CD8-positive, alpha-beta memory T cell (primary cell): ENCODE measurements at places on chromosomes 13 and 19. TPM values are rescaled to one million over a fixed set of nuclear protein-coding genes. Genes with fewer than 3 reads are reported as not detected.

SPTBN4 gene
- total RNA-seq, result 1.2 TPM

CD70 gene
- total RNA-seq, result 70.0 TPM

IFI30 gene
- total RNA-seq, result 34.5 TPM

CYP4F3 gene
- total RNA-seq, result 0.28 TPM

SHANK1 gene
- not detected for total RNA-seq

KLK2 gene
- not detected for total RNA-seq

METTL21C gene
- total RNA-seq, result not detected

C19orf53 gene
- total RNA-seq, result 131 TPM

CFD gene
- total RNA-seq, result 0.89 TPM

APOC1 gene
- 4.6 TPM for total RNA-seq

LGALS14 gene
- not detected for total RNA-seq

FTL gene
- 1,489 TPM for total RNA-seq

GRCh38 chr19:3281026-3281425 is 56.6 kb downstream of the CELF5 start:
- no peaks in the 10 kb centered on the region for H3K27me3 ChIP-seq
- H3K27ac ChIP-seq, result no peak overlapping the region
- no peaks in the 10 kb centered on the region for H3K36me3 ChIP-seq
- H3K4me1 ChIP-seq, result peaks cover 14% of the 10 kb centered on the region

- no peaks in the 10 kb centered on the region for H3K4me1 ChIP-seq
- no peak overlapping the region for H3K27ac ChIP-seq
- H3K36me3 ChIP-seq, result no peaks in the 10 kb centered on the region
- peak; percentile 26 for DNase-seq
- H3K4me3 ChIP-seq, result no peak overlapping the region
Measured at GRCh38 chr19:10858204-10858828, 10.1 kb downstream of the C19orf38 start.

GRCh38 chr19:11142528-11143171 is 12.9 kb downstream of the SPC24 start:
- no peak for DNase-seq
- H3K36me3 ChIP-seq, result no peaks in the 10 kb centered on the region
- no peak overlapping the region for H3K27ac ChIP-seq
- H3K4me1 ChIP-seq, result peaks cover 14% of the 10 kb centered on the region
- H3K4me3 ChIP-seq, result no peak overlapping the region

GRCh38 chr13:66048888-66049287 is 1181.2 kb downstream of the PCDH9 start:
- no peaks in the 10 kb centered on the region for H3K27me3 ChIP-seq
- no peak overlapping the region for H3K4me3 ChIP-seq
- no peaks in the 10 kb centered on the region for H3K36me3 ChIP-seq
- H3K4me1 ChIP-seq, result no peaks in the 10 kb centered on the region

DNA sequence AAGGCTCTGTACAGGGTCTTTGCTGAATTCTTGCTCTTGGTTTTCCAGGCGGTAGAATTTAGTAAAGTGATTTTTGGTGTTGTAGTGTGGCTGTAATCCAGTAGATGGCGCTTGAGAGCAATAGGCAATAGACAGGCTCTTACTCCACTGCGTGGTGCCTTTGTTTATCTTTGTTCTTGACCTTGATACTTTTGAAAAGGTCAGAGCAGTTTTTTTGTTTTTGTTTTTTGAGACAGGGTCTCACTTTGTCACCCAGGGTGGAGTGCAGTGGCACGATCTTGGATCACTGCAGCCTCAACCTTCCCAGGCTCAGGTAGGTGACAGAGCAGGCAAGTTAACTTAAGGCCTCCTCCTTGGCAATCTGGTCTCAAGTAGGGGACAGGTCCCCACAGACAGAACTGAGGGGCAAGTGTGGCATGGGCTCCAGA is 12.2 kb upstream of the LILRA5 start:
- peak; percentile 60 for DNase-seq
- H3K4me3 ChIP-seq, result no peak overlapping the region

GRCh38 chr19:17784201-17785008 is 10.5 kb upstream of the B3GNT3 start:
- no peak overlapping the region for H3K27ac ChIP-seq
- H3K27me3 ChIP-seq, result no peaks in the 10 kb centered on the region
- peak; percentile 57 for DNase-seq
- peaks cover 8% of the 10 kb centered on the region for H3K4me1 ChIP-seq
- peaks cover 15% of the 10 kb centered on the region for H3K36me3 ChIP-seq
- H3K4me3 ChIP-seq, result no peak overlapping the region

- H3K36me3 ChIP-seq, result no peaks in the 10 kb centered on the region
- no peak for DNase-seq
- no peak overlapping the region for H3K27ac ChIP-seq
- H3K4me1 ChIP-seq, result no peaks in the 10 kb centered on the region
- no peaks in the 10 kb centered on the region for H3K27me3 ChIP-seq
Measured at GRCh38 chr13:83592095-83592494, 290.2 kb downstream of the SLITRK1 start.

DNA sequence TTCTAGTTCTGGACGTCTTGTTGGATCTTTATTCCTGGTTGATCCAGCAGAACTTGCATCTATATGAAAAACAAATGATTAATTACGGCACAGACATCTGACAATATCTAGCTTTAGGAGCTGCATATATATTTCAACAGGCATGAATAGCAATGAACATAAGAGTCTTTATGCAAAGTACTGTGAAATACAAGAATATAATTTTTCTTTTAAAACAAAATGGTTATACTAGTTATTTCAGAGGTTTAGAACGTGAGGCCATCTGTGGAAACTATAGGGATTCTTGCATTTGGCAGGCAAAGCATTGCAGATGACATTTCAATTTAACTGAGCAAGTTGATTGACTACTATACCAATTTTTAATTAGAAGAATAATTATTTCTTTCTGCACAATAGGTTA is 40.5 kb downstream of the EFNB2 start:
- no peak for DNase-seq
- H3K4me1 ChIP-seq, result peaks cover 5% of the 10 kb centered on the region
- no peaks in the 10 kb centered on the region for H3K36me3 ChIP-seq

DNA sequence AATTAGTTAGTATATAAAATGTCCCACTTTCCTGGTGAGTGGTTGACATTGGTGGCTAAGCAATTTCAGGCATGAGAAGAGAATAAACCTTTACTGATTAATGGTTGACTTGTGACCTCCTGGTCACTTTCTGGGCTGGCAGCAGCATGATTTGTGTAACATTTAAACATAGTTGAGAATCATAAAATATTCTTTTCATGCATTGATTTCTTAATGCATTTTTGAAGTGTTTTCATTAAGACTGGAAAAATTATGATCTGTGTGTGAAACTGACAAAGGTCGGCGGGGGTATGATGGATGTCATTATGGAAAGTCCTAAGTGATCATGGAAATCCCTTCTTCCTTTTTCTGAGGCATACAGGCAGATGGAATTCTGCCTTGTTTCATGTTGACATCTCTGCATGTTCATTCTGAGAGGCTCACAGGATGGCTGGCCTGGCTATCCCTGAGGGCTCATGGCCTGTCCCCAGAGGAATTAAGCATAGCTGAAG is 98.7 kb upstream of the RNF113B start:
- peaks cover 3% of the 10 kb centered on the region for H3K27me3 ChIP-seq
- no peak for DNase-seq
- H3K27ac ChIP-seq, result no peak overlapping the region
- H3K4me1 ChIP-seq, result no peaks in the 10 kb centered on the region
- no peaks in the 10 kb centered on the region for H3K36me3 ChIP-seq

DNA sequence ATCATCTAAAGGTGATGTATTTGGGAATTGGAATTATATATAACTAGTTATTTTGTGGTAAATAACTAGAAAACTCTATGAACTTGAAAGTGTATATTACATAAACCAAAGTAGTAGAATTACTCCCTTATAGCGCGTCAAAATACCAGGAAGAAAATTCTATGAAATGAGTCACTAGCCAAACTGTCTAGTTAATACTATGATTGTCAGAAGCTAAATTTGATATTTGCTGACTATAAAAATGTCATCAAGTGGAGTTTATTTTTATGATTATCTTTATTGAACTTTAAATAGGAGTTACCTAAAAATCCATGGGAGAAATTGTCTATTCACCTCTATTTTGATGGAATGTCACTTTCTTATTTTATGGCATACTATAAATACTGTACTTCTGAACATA is 100.6 kb downstream of the RNF17 start:
- no peak for DNase-seq
- H3K36me3 ChIP-seq, result no peaks in the 10 kb centered on the region
- H3K27ac ChIP-seq, result no peak overlapping the region
- H3K27me3 ChIP-seq, result no peaks in the 10 kb centered on the region
- no peak overlapping the region for H3K4me3 ChIP-seq

- H3K27me3 ChIP-seq, result no peaks in the 10 kb centered on the region
- H3K4me1 ChIP-seq, result peaks cover 68% of the 10 kb centered on the region
- H3K4me3 ChIP-seq, result peak overlapping the region; percentile 88
Measured at GRCh38 chr19:2059422-2060201, 8.6 kb upstream of the MKNK2 start.

DNA sequence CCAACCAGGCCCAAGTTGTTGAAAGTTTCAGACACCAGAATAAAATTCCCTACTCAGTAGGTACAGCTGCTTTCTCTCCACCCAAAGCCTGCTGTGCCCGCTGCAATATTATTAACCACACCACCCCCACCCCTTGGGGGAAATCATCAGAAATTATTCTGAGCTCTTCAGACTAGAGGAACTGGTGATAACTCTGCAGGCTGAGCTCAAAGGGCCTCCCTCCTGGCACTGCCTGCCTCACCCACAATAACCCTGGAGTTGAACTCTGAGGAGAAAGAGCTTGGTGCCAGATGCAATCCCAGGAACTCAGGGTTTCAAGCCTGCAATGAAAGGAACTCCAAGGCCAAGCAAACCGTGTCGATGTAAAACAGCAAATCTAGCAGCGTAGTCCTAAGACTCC is 381.7 kb upstream of the ZNF507 start:
- H3K4me1 ChIP-seq, result no peaks in the 10 kb centered on the region
- no peaks in the 10 kb centered on the region for H3K36me3 ChIP-seq
- no peaks in the 10 kb centered on the region for H3K27me3 ChIP-seq
- no peak for DNase-seq
- no peak overlapping the region for H3K27ac ChIP-seq

DNA sequence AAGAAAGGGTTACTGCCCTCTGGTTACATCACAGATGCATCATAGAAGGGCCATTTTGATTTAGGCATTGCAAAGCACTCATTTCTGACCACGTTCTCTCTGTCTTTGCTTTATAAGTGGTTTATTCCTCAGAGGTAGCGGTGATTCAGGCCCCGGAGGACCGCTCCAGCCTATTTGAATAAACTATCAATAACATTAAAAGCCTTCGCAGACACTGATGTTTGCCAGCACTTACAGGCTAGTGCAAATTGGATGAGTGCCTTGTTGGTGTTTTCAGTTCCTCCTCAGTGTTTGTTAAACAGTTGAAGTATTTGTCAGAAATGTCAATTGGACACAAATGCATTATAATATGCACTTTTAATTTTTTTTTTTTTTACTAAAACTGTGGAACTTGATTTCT is 120.2 kb downstream of the RXFP2 start:
- no peaks in the 10 kb centered on the region for H3K27me3 ChIP-seq
- DNase-seq, result no peak
- H3K4me3 ChIP-seq, result no peak overlapping the region
- H3K36me3 ChIP-seq, result no peaks in the 10 kb centered on the region
- H3K4me1 ChIP-seq, result no peaks in the 10 kb centered on the region

GRCh38 chr13:32001769-32002168 is 29.8 kb upstream of the FRY start:
- H3K27me3 ChIP-seq, result no peaks in the 10 kb centered on the region
- no peak overlapping the region for H3K4me3 ChIP-seq
- H3K27ac ChIP-seq, result no peak overlapping the region
- H3K4me1 ChIP-seq, result no peaks in the 10 kb centered on the region

DNA sequence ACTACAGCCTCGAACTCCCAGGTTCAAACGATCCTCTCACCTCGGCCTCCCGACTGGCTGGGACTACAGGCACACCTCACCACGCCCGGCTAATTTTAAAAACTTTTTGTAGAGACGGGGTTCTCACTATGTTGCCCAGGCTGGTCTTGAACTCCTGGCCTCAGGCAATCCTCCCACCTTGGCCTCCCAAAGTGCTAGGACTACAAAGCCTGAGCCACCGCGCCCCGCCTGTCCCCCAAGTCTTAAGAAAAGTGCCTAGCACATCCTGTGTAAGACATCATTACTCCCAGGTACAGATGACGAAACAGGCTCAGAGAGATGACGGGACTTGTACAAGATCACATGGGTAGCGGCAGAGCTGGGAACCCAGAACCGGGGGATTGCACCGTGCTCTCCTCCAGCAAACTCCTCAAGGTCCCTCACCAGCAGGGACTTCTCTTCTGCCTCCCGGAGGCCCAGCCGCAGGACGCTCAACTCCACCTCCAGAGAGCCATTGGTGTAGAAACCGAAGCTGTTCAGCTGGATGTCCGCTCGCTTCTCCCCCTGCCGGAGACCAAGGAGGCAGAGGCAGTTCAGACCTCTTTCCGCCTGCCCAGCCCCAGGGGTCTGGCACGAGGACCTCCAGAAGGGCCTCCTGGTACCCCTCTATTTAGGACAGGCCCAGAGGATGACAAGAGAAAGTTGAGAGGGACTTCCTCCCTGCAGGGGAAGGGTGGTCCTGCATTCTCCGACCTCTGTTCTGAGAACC is 1.0 kb downstream of the GPR108 start:
- H3K27ac ChIP-seq, result peak overlapping the region; percentile 77
- H3K27me3 ChIP-seq, result no peaks in the 10 kb centered on the region
- H3K36me3 ChIP-seq, result no peaks in the 10 kb centered on the region
- peaks cover 45% of the 10 kb centered on the region for H3K4me1 ChIP-seq

- no peak for DNase-seq
- no peaks in the 10 kb centered on the region for H3K27me3 ChIP-seq
- H3K27ac ChIP-seq, result no peak overlapping the region
- H3K4me1 ChIP-seq, result peaks cover 35% of the 10 kb centered on the region
Measured at GRCh38 chr19:7677669-7678311, 900 bp downstream of the MCEMP1 start.

- H3K4me1 ChIP-seq, result no peaks in the 10 kb centered on the region
- H3K4me3 ChIP-seq, result no peak overlapping the region
- no peaks in the 10 kb centered on the region for H3K27me3 ChIP-seq
- DNase-seq, result no peak
Measured at GRCh38 chr13:61192826-61193225, 222.8 kb downstream of the PCDH20 start.

GRCh38 chr19:44694184-44694579 is 4.8 kb upstream of the CEACAM16 start:
- no peaks in the 10 kb centered on the region for H3K27me3 ChIP-seq
- peaks cover 20% of the 10 kb centered on the region for H3K4me1 ChIP-seq
- no peak for DNase-seq
- peak overlapping the region; percentile 59 for H3K27ac ChIP-seq
- no peaks in the 10 kb centered on the region for H3K36me3 ChIP-seq

GRCh38 chr19:14944456-14944855 is 3.2 kb downstream of the OR7C2 start:
- no peak for DNase-seq
- no peaks in the 10 kb centered on the region for H3K27me3 ChIP-seq
- no peak overlapping the region for H3K4me3 ChIP-seq
- no peaks in the 10 kb centered on the region for H3K36me3 ChIP-seq
- H3K27ac ChIP-seq, result no peak overlapping the region

DNA sequence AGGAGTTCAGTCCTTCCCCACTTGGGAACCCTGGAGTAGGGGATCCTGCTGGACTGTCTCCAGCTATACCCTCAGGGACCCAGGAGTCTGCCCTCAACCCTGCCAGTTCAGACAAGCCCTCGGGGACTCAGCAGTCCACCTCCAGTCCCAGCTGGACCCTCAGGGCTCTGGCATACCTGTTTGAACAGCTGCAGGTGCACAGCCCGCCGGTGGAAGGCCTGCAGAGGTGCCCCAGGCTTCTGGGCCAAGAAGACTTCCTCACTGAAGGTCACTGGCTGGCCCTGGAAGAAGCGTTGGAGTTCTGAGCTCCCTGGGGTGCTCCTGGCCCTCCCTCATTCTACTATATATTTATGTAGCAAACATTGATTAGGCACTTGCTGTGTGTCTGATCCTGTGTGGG is 8.6 kb downstream of the CRB3 start:
- peaks cover 25% of the 10 kb centered on the region for H3K36me3 ChIP-seq
- H3K4me3 ChIP-seq, result no peak overlapping the region
- H3K27ac ChIP-seq, result no peak overlapping the region
- DNase-seq, result no peak
